Neural crest cell (in vitro differentiated cells): ENCODE measurements at places on chromosomes 13 and 19.

- no peak for DNase-seq
These were observed 101.0 kb downstream of the PAN3 start for GRCh38 chr13:28239374-28239773.

DNA sequence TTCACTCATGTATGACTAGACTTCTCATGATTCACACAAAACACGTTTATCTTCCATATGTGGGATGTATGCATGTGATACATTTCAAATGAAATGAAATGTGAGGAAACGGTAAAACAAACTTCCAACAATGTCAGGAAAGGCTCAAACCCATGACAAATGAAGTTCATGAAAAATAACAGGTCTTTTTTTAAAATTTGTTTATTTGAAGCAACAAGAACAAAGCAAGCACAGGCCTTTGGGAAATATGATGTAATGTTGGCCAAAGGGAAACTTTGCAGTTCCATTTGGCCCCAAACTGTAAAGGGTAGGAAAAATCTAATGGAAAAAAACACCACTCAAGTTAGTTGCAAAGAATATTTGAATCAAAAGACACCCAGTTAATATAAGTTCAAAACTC, 463.8 kb upstream of the ARGLU1 start:
- no peak for DNase-seq

DNA sequence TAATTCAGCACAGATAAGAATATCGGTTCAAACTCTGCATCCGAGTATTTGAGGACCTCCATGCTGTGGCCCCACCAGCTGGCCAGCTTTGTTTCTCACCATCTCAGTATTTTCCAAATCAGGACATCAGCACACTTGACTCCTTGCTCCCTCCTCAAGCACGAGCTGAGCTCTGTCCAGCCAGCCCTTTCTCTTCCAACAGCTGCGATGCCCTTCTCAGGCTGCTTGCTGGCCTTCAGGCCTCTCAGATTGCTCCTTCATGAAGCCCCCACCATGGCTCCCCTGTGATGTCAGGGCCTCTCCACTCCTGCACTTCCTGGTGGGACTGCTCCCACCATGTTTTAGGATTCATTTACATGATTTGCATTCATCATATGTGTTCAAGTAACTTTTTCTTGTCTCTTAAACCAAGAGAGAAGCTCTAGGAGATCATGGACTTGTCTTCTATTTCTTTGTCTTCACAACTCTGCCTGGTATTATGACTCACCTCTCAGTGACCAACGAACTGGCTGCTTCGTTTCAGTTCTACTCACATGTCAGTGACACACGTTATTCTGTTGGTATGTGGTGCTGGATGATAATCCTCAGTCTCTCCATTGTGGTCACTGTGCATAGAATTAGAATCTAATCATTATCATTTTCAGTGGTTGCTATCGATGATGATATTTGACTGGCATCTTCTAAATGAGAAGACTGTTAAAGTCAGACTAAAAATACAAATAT, 471.7 kb downstream of the EFNB2 start:
- no peak for DNase-seq

GRCh38 chr19:38649305-38650171, 2.1 kb downstream of the ACTN4 start:
- no peak for DNase-seq

DNA sequence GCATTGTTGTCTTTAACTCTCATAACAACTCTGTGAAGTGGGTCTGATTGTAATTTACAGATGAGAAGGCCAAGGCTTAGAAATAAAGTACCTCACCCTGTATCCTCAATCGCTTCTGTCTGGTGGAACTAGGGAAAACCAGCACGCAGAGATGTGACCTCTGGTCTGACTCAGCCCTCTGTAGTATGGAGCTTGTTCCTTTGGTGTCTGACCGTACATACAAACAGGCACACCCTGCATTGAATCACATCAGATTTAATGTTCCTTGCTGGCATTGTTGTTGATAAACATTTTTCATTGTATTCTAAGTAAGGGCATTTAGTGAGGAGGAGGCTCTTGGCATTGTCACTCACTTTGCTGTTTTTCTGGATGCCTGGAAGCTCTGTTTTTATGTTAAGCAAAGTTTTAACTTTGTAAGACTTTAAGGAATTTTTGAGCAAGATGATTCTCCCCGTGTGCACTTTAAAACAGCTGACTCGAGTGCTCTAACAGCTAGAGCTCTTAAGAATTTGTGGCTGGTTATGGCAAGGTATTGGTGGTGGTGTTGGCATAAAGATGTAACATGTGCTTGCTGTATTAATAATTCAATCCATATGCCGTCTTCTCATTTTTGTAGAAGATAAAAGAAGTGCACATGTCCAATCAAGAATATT, 89.0 kb upstream of the SPATA13 start:
- DNase-seq: no peak

DNA sequence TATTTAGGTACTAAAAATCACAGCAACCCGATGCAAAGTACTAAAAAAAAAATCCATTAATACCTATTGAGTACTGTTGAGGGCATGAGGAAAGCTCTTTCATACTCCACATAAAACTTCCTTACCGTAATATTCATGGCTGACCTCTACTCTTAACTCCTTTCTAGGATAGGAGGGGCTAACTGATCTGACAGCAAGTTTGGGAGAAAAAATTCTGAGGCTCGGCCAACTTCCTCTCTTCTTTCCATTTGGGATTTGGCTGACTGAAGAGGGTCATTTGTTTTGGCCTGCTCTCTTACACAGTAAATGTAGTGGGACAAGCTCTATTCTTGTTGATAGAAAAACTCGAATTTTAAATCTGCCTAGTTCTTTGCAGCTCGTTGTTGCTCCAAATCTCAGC, 9.4 kb upstream of the USPL1 start:
- DNase-seq: no peak

- no peak for DNase-seq
These were observed 85.2 kb upstream of the FAM216B start for GRCh38 chr13:42696191-42696590.

- DNase-seq: no peak
These were observed 24.9 kb upstream of the SIGLEC11 start for GRCh38 chr19:49985871-49986270.
